Activated CD8-positive, alpha-beta T cell treated with anti-CD3 and anti-CD28 coated beads, Interleukin-2, amount 10 ng/mL, durations not matched to agents 7 days and 5 days (primary cell): ENCODE measurements at places on chromosomes 1 and 21. TPM values are rescaled to one million over a fixed set of nuclear protein-coding genes. Genes with fewer than 3 reads are reported as not detected.

ALDH9A1 gene
- total RNA-seq: 48.2 TPM

BATF3 gene
- total RNA-seq: 31.3 TPM

KCNE2 gene
- not detected for total RNA-seq

CCDC185 gene
- total RNA-seq: not detected

AMY2B gene
- 5.2 TPM for total RNA-seq

PKN2 gene
- 24.4 TPM for total RNA-seq

CNN3 gene
- 7.2 TPM for total RNA-seq

RGS8 gene
- total RNA-seq: not detected

PCSK9 gene
- not detected for total RNA-seq

LHX8 gene
- total RNA-seq: not detected

UBE2U gene
- total RNA-seq: not detected

KRTAP19-1 gene
- not detected for total RNA-seq

RNU1-1 gene
- 2,232 TPM for total RNA-seq

SLC9C2 gene
- not detected for total RNA-seq

NOC2L gene
- 61.7 TPM for total RNA-seq

LIN28A gene
- total RNA-seq: not detected

CLCNKB gene
- total RNA-seq: not detected

CFHR1 gene
- not detected for total RNA-seq

CLDN19 gene
- total RNA-seq: not detected

CYP2J2 gene
- total RNA-seq: 2.7 TPM

TNFAIP8L2 gene
- total RNA-seq: 20.0 TPM

ILF2 gene
- total RNA-seq: 215 TPM

CNST gene
- total RNA-seq: 30.4 TPM

ZNF697 gene
- total RNA-seq: not detected

KMO gene
- not detected for total RNA-seq

KIF26B gene
- 0.03 TPM for total RNA-seq

KRTAP12-3 gene
- not detected for total RNA-seq

CLIC6 gene
- 0.21 TPM for total RNA-seq

C2CD4D gene
- total RNA-seq: 0.23 TPM

OLFML3 gene
- 0.42 TPM for total RNA-seq

OR2T35 gene
- total RNA-seq: not detected

MAP3K21 gene
- total RNA-seq: 0.45 TPM

DOCK7 gene
- total RNA-seq: 1.6 TPM

FCER1G gene
- total RNA-seq: 14.0 TPM

ALDH4A1 gene
- 4.3 TPM for total RNA-seq

LSM10 gene
- 44.7 TPM for total RNA-seq

SPRR5 gene
- total RNA-seq: not detected

FAM72C gene
- total RNA-seq: 19.1 TPM

CLEC20A gene
- total RNA-seq: not detected

MRPL20 gene
- total RNA-seq: 111 TPM
